ENCODE measurements at places on chromosomes 12 and 14.

DNA sequence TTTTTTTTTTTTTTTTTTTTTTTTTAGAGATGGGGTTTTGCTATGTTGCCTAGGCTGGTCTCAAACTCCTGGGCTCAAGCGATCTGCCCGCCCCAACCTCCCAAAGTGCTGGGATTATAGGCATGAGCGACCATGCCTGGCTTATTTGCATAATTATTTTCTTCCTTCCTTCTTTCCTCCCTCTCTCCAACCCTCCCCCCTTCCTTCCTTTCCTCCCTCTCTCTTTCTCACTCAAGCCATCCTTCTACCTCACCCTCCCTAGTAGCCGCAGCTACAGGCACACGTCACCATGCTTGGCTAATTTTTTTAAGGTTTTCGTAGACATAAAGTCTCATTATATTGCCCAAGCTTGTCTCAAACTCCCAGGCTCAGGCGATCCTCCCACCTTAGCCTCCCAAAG, 83.8 kb downstream of the PEBP1 start:
- no peak for DNase-seq

GRCh38 chr12:53096089-53096741, 1.3 kb upstream of the IGFBP6 start:
- DNase-seq, result peak; percentile 65

GRCh38 chr14:68663385-68664076, 129.3 kb downstream of the ZFP36L1 start:
- DNase-seq, result no peak

DNA sequence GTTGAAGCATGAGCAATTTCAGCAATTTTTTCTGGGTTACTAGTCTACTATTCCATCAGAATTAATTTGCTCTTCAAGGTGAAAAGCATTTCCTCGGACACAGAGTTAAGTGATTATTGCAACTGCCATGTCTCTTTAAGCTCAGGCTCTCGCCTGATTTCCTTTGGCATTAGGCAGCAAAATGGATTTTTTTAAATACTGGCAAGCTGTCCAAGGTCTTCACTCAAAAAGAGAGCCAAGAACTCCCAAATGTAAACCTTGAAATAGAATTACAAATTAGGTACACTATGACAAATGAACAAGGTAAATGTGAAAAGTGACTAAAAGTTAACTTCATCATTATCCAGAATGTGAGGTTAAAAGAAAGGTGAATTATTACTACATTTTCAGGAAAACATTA, 111.9 kb downstream of the GARIN6 start:
- DNase-seq, result no peak

- DNase-seq, result no peak
Measured at GRCh38 chr14:103444837-103445524, 59.8 kb downstream of the MARK3 start.

GRCh38 chr12:71430756-71431155, 8.8 kb upstream of the LGR5 start:
- no peak for DNase-seq

DNA sequence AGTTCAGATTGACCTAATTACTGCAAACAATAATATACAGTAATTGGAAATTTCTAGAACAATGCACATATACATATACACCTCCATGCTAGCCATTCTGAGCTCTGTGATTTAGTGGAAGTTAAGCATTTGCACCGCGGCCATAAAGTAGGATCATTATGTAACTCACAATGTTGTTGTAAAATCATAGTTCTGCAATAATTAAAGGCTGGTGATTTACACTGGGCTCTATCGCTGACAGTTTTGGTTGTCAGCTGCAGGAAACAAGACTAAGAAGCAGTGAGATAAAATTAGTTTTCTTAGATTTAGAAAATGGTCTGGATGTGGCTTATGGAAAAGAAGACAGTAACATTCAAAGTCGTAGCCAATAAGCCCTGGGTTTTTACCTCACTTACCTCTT, 776.3 kb downstream of the TMEM121 start:
- no peak for DNase-seq

- no peak for DNase-seq
Measured at GRCh38 chr14:49969961-49970360, 77.1 kb downstream of the ARF6 start.

DNA sequence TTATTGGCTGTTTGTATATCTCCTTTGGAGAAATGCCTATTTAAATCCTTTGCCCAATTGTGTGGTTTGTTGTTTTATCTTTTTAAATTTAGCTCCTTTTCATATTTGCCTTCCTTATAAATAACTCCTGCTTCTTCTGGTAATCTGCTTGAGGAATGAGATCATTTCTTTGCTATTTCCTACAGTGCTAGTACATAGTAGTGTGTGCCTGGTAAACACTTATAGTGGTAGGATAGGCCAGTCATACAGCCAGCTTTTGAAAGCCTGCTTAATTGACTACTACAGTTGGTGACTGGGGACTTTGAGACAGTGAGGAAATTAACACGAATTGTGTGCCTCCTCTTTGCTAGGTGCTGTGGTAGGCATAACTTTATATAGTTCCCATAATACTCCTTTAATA, 68.7 kb downstream of the BORCS5 start:
- DNase-seq, result no peak

GRCh38 chr14:35416108-35416750, 11.7 kb upstream of the NFKBIA start:
- no peak for DNase-seq

- no peak for DNase-seq
Measured at GRCh38 chr14:49924852-49925251, 32.0 kb downstream of the ARF6 start.

- DNase-seq, result no peak
Measured at GRCh38 chr14:100576091-100577085, 10.8 kb downstream of the BEGAIN start.

- no peak for DNase-seq
Measured at GRCh38 chr12:67988601-67989021, 636 bp upstream of the IFNG-AS1 start.

- no peak for DNase-seq
Measured at GRCh38 chr12:89333564-89334252, 18.6 kb downstream of the DUSP6 start.

DNA sequence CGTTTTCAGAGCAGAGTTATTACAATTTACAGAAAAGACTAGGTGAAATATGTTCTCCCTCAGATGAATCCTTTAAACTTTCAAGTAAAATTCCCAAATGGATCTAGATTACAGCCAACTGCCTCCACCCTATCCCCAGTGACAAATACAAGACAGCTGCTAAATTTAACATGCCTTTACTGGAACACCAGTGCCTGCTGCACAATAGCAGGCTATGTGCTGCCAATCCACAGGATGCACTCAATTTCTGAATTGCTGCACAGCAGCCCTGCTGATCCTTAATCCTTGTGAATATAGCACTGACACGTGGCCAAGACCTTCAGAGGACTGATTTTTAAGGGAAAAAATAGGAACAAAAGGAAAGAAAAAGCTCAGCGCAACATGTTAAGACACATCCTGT, 128.9 kb downstream of the CCER1 start:
- DNase-seq, result no peak

GRCh38 chr14:35932659-35933159, 106.6 kb downstream of the BRMS1L start:
- DNase-seq, result no peak

DNA sequence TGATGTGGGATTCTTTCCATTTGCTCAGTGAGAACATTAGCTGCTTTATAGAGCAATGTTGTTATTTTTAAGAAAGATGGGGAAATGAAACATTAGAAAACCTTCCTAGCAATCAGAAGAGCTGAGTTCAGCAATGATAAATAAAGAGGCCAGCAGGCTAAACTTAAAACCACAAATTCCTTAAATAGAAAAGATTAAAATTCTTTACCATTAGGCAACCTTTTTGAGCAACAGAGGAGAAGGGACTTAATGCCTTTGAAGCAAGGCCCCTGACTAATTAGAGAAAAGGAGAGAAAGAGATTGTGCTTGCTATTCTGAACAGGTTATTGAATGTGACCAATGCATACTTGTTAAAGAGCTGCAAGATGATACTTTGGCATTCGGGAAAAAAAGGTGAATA, 160.8 kb upstream of the LMO3 start:
- no peak for DNase-seq

GRCh38 chr14:54796961-54797360, 105.7 kb downstream of the GCH1 start:
- peak; percentile 58 for DNase-seq

DNA sequence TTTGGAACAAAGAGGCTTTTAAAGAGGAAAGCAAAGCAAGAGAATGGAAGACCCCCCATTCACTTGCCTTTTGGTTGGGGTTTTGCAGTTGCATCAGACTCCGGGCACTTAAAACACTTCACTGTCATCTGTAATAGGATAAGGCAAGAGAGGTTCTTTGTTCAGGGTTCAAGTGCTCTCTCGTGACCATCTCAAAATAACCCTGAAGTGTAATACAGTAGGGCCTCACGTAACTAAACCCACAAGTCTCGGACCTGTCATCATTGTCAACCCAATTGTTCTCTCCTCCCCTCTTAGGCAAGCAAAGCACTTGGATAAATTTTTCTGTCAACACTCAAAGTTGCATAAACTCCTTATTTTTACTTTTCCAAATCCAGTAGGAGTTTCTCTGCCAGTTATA, 26.9 kb upstream of the MYBPC1 start:
- DNase-seq, result no peak

All from fibroblast of skin of left biceps (primary cell).